Kidney glomerular epithelial cell (primary cell): ENCODE measurements at places on chromosomes 2 and 18.
A peak's percentile ranks its signal among the peaks of the same experiment; 100 is the strongest.

GRCh38 chr2:28586867-28587266, 91.0 kb downstream of the PLB1 start:
- DNase-seq: no peak

DNA sequence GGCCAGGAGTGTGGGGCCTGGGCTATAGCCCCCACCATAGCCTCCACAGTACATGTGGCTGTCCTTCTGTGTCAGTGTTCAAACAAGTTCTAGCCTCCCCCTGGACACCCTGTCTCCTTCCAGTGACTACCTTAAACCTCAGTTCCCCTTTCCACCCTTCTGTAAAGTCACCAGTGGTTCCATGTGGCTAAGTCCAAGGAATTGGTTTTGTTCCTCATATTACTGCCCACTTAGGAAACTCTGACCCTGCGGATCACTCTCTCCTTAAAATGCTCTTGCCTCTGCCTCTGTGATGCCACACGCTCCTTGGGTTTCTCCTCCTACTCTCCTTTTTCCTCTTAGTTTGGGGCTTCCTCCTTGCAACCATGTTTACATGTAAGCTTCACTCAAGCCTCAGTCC, 27.8 kb upstream of the REL start:
- no peak for DNase-seq

DNA sequence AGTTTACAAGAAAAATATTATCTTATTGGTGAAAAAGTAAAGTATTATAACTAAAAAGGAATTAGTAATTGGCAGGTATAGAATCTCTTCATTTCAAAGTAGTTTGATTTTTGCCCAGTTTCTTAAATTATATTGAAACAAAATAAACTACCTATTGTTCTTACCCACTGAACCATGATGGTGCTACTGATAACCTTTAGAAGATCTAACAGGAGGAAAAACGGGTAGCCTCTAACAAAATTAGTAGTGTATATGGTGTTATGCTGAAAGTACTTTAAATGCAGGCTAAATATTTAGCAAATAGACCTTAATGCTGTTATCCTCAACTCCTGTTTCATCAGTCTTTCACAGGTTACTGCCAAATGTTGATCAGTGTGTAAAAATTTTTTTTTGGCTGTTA, 19.1 kb downstream of the MRPS9 start:
- DNase-seq: no peak

- DNase-seq: no peak
Observed at GRCh38 chr2:168105127-168105683, 142.2 kb downstream of the STK39 start.

DNA sequence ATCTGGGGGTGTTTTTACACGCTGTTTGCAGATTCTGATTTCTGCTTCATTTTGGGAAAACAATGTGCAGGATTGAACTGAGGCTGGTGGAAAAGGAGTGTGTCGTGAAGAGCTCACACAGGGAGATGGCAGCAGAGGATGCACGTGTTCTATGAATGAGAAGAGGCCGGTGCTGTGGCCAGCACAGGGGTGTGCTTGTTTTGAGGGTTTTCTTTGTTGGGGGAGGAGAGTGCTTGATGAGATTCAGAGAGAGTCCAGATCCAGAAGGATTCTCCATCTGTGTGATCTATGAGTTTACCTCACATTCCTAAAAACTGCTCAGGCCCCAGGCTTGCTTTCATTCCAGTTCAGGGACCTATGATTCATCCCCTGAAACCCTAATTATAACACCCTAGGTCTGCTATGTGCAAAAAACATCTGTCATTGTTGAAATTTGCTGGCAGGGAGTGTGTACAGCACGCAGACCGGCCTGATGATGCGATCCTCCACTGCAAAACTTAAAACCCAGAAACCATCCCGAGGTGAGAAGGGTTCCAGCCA, 12.1 kb downstream of the TGFA start:
- peak; percentile 51 for DNase-seq

- no peak for DNase-seq
Observed at GRCh38 chr2:133952420-133952819, 301.5 kb upstream of the MGAT5 start.

- DNase-seq: no peak
Observed at GRCh38 chr2:201887773-201888425, 81.6 kb downstream of the CDK15 start.

- no peak for DNase-seq
Observed at GRCh38 chr2:223787358-223787757, 50.0 kb downstream of the AP1S3 start.

- no peak for DNase-seq
Observed at GRCh38 chr18:51881394-51881793, 458.6 kb upstream of the DCC start.

- DNase-seq: no peak
Observed at GRCh38 chr2:30713698-30714097, 93.5 kb downstream of the CAPN13 start.

- no peak for DNase-seq
Observed at GRCh38 chr2:104744537-104744936, 109.4 kb upstream of the POU3F3 start.

DNA sequence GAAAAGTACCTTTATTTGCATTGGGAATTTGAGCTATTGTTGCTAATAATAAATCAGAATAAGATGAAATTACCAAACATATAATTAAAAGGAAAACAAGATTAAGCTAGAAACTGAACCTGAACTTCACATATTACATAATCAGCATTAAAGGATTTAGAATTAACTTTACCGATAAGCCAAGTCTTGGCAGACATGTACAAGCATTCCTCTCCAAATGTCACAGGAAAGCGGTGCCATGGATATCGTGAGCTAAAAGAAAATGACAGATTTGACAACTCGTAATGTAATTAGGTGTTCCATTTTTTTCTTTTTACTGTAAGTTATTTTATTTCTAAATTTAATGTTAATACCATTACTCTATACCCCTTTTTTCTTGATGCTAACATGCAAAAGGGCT, 55.1 kb upstream of the CD302 start:
- DNase-seq: no peak

DNA sequence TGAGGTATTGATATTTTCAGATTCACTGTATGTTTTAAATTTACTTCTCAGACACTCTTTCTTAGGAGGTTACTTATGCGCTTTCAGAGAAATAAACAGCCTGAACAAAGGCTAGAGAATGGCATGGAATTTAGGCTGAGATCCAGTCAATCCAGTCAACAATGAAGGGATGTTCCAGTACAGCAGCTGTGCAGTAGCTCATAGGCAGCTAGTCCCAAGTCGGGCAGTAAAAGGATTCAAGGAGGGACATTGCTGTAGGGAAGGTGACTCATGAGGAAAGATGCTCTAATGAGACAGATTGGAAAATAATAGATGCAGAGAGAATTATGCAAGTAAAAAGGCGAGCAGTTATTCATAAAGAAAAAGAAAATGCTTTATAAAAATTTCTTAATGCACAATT, 397.9 kb upstream of the RGPD4 start:
- no peak for DNase-seq

- no peak for DNase-seq
Observed at GRCh38 chr2:97961534-97961933, 34.2 kb downstream of the TMEM131 start.

DNA sequence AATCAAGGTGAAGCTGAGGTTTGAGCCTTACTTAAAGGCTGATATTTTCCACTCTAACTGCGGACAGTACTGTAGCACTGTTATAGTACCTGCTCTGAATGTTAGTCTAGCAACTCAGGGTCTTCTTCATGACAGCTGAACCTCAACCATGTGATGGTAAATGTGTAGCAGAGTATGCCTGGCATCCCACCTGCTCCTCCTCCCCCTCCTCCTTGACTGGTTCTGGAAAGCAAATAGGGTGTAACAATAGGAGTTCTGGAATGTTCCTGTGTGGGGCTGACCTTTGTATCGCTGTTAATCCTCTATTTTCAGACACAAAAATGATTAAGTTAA, 447 bp upstream of the CCL20 start:
- no peak for DNase-seq

- DNase-seq: peak; percentile 70
Observed at GRCh38 chr18:3625742-3626091, 175.7 kb downstream of the TGIF1 start.

- no peak for DNase-seq
Observed at GRCh38 chr18:79983253-79983652, 5.1 kb downstream of the TXNL4A start.

- DNase-seq: no peak
Observed at GRCh38 chr18:12517142-12517825, 109.6 kb downstream of the PRELID3A start.

DNA sequence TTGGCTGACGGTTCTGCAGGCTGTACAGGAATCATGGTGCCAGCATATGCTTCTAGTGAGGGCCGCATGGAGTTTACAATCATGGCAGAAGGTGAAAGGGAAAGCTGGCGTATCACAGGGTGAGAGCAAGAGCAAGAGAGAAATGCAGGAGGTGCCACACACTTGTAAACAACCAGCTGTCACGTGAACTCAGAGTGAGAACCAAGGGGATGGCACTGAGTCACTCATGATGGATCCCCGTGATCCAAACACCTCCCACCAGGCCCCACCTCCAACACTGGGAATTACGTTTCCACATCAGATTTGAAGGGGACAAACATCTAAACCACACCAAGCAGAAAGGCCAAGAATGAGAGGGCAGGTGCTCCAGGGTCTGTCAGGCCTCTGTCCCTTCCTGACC, 185.0 kb upstream of the PID1 start:
- DNase-seq: no peak

DNA sequence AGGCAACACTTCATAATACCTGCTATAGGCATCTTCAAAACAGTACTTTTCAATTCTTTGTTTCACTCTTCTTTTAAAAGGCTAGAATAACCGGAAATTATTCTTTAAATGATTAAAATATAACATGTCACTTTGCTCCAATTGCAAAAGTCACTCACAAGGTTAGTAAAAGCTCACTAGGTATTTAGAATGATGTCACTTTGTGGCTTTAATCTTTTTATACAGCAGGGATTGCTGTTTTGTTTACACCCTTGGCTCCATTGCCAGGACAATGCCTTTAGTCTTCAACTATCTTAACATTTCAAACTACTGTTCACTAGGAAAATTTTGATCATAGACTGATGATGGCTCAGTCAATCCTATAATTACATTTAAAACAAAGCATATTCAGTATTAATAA, 157.1 kb downstream of the BAZ2B start:
- DNase-seq: no peak
